SHP77 (cell line): ENCODE measurements at places on chromosomes 6 and 20.

- no peak for DNase-seq
Observed at GRCh38 chr6:121791396-121792315, 356.2 kb downstream of the GJA1 start.

DNA sequence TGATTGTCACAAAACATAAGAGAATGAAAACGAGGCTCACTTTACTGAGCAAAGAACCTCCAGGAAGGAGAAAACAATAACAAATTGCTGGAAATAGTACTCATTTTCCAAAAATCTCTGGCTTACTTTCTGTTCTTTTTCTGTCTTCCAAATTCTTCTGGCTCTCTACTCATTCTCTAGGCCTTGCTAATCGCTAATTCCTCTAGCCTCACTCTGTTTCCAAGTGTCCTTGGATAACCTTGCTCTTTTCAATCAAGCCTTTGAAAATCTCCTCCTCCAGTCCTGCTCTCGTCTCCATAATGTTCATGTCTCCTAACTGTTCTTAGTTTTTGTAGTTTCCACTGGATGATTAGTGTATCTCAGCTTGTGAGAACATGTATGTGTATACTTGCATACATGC, 96.2 kb upstream of the MAP7 start:
- DNase-seq, result no peak

DNA sequence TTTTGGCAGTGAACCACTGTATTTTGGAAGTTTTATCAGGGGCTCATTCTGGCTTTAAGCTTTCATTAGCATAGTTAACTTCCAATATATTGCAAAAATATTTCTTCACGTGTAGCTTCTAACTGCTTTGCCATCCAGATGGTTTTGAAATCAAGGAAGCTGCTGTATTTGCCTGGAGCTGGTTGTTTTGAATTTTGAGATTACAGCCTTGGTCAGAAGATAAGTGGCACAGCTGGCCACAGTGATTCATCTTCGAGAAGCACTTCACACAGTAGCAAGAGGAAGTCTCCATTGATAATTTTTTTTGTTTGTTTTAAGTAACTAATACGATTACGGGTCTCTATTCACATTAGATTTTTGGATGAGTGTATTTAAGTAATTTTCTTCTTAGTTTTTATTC, 3.8 kb downstream of the APCDD1L start:
- DNase-seq, result no peak

DNA sequence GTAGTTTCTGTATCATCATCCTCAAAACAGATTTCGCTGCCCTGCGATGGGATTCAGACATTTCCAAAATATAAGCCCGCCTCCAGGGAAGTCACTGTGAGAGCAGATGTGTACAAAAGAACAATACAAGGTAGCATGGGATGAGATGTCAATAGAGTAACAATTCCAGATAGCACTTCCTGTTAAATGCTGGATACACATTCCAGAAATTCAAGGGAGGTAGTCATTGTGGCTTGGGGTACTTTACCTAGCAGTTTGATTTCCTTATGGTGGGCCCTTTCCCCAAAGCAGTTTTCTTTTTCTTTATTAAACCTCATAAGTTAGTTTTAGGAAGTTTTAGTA, 2.5 kb downstream of the RNF217 start:
- no peak for DNase-seq

DNA sequence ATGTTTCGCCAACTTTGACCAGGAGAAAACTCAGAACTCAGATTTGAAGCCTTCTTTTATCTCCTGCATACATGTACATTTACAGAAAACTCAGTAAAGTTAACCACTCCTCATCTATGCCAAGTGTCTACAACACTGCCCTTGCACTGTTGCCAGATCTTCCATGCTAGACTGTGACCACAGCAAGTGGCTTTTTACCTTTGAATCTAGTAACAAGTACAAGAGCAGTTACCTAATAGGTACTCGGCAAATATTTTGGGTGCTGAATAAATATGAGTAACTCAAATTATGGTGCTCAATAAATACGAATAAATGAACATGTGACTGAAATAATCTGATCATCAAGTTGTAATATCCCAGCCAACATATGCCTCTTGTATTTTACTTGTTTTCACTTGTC, 184.9 kb downstream of the EYA4 start:
- DNase-seq, result no peak

- no peak for DNase-seq
Observed at GRCh38 chr6:14270925-14271788, 153.6 kb downstream of the CD83 start.

GRCh38 chr6:56688521-56688920, 45.8 kb upstream of the DST start:
- DNase-seq, result no peak

DNA sequence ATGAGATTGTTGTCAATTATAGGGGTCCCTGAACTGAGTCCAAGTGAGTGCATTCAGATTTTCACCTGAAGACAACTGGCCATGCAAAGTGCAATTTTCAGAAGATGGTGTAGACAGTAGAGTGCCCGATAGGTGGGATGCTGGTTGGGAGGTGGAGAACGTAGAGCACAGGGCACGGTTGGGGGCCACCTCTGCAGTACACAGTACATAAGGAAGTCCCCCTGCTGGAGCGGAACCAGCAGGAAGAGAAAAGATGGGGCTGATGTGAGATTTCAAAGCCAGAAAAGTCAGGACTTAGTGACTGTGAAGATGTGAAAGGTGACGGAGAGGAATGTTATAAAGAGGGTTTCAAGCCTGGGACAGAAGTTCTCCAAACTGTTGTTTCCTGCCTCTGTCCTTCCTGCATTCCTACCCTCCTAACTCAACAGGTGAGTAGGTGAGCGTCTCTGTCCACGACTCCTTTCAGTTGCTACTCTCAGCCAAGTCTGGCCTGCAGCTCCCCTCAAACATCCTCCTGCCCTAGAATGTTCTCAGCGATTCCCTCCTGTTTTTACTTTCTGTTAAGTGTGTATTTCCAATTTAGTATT, 330.8 kb downstream of the PRL start:
- no peak for DNase-seq

- DNase-seq, result no peak
Observed at GRCh38 chr6:135128268-135128914, 52.7 kb upstream of the MYB start.
